ENCODE measurements at places on chromosomes 2 and 18.
A peak's percentile ranks its signal among the peaks of the same experiment; 100 is the strongest.

DNA sequence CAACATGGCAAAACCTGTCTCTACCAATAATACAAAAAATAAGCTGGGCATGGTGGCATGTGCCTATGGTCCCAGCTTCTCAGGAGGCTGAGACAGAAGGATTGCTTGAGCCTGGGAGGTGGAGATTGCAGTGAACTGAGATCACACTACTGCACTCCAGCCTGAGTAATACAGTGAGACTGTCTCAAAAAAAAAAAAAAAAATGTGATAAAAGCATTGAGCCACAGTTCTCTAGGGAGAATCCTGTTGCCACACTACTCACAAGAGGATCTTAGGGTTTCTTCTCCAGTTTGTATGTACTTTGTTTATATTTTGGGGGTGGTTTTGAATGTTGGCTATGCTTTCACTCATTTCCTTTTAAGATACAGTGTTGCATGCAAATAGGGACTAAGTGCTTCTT lies 62.0 kb downstream of the TMEM185B start:
- DNase-seq, result peak; percentile 62

GRCh38 chr18:67385455-67385854 lies 131.1 kb downstream of the DSEL start:
- DNase-seq, result no peak

- no peak for DNase-seq
Observed at GRCh38 chr2:196500686-196501431, 138.7 kb upstream of the CCDC150 start.

DNA sequence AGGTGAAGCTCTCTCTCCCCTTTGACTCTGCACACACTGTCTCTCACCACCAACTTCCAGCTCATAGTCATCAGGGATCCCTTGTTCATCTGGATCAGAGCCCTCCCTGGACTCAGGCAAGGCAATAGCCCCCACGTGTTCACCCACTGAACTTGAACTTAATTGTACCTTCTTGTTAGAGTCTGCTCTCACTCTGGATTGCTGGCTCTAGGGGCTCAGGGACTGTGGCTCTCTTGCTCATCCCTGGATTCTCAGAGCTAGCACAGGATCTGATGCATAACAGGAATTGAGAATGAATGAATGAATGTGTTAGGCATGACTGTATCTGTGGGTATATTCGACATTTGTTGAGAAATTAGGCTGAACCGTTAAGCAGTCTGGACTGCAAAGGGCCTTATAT lies 16.7 kb upstream of the ASAP2 start:
- DNase-seq, result no peak

DNA sequence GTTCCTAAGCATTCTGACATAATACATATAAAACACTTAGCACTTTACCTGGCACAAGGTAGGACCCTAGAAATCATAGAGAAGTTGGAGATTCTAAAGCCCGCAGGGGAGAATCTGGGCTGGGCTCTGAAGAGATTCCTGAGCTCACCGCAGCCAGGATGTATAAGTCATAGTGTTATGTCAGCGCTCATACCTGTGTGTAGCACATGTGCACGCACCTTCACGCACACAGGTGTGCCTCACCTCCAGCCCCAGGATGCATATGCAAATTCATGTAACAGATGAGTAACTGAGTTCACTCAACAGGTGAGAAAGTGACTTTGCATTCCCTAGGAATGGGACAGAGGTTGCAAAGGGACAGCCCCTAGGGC lies 7.9 kb upstream of the SDC1 start:
- DNase-seq, result no peak

- no peak for DNase-seq
Observed at GRCh38 chr2:197846777-197847176, 42.4 kb downstream of the PLCL1 start.

DNA sequence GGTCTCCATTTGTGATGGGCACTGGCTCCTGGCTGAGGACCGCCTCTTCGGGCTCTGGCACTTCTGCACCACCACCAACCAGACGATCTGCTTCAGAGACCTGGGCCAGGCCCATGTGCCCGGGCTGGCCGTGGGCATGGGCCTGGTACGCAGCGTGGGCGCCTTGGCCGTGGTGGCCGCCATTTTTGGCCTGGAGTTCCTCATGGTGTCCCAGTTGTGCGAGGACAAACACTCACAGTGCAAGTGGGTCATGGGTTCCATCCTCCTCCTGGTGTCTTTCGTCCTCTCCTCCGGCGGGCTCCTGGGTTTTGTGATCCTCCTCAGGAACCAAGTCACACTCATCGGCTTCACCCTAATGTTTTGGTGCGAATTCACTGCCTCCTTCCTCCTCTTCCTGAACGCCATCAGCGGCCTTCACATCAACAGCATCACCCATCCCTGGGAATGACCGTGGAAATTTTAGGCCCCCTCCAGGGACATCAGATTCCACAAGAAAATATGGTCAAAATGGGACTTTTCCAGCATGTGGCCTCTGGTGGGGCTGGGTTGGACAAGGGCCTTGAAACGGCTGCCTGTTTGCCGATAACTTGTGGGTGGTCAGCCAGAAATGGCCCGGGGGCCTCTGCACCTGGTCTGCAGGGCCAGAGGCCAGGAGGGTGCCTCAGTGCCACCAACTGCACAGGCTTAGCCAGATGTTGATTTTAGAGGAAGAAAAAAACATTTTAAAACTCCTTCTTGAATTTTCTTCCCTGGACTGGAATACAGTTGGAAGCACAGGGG lies 5.5 kb downstream of the TMEM37 start:
- DNase-seq, result no peak
